Smooth muscle cell of bladder (primary cell): ENCODE measurements at places on chromosomes 7 and 10. TPM values are rescaled to one million over a fixed set of nuclear protein-coding genes. Genes with fewer than 3 reads are reported as not detected.

Gene GRID2IP
- total RNA-seq, result not detected in 2 replicates

Gene KCNH2
- total RNA-seq, result 0.83 and 1.7 TPM in 2 replicates

Gene RGR
- not detected in 2 replicates for total RNA-seq

Gene TAS2R5
- total RNA-seq, result 0.57 and 0.92 TPM in 2 replicates

Gene PIK3CG
- 0.09 and 0.28 TPM in 2 replicates for total RNA-seq

Gene EBLN1
- total RNA-seq, result not detected in 2 replicates

Gene ZNF425
- total RNA-seq, result 4.4 and 5.8 TPM in 2 replicates

Gene CH25H
- total RNA-seq, result 0.55 and 0.57 TPM in 2 replicates

Gene IL15RA
- total RNA-seq, result 4.4 and 12.2 TPM in 2 replicates

Gene SPDYE16
- 0.14 TPM in 1 of 2 replicates, not detected in the other for total RNA-seq

Gene C10orf62
- total RNA-seq, result 0.14 TPM in 1 of 2 replicates, not detected in the other

Gene XRCC2
- 0.37 and 0.43 TPM in 2 replicates for total RNA-seq
